ENCODE measurements at places on chromosomes 3 and 15.

DNA sequence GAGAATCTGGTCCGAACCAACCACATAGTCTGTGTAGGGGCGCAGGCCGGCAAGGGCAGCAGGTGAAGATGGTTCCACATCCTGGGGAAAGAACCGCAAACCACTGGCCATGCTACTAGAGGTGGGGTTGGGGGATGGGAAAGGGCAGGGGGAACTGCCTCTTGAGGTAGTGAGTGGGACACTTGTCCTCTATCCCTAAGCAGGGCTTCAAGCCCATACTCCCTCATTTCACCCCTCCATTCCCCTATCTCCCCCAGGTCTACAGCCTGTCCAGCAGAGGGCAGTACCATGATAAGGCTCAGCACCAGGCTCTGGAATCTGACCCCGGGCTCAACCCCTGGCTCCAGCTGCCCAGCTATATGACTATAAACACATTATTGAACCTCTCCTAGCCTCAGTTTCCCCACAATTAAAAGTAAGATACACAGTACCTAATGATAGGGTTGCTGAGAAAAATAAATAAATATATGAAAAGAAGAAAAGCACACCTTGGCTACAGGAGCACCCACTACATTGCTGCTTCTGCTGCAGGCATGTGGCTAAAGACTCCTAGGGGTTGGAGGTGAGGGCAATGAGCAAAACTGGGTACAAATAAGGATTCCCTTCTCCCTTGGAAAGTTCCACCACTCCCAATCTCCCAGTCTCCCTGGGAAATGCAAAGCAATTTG is 6.3 kb downstream of the GORASP1 start:
- no peak for DNase-seq

DNA sequence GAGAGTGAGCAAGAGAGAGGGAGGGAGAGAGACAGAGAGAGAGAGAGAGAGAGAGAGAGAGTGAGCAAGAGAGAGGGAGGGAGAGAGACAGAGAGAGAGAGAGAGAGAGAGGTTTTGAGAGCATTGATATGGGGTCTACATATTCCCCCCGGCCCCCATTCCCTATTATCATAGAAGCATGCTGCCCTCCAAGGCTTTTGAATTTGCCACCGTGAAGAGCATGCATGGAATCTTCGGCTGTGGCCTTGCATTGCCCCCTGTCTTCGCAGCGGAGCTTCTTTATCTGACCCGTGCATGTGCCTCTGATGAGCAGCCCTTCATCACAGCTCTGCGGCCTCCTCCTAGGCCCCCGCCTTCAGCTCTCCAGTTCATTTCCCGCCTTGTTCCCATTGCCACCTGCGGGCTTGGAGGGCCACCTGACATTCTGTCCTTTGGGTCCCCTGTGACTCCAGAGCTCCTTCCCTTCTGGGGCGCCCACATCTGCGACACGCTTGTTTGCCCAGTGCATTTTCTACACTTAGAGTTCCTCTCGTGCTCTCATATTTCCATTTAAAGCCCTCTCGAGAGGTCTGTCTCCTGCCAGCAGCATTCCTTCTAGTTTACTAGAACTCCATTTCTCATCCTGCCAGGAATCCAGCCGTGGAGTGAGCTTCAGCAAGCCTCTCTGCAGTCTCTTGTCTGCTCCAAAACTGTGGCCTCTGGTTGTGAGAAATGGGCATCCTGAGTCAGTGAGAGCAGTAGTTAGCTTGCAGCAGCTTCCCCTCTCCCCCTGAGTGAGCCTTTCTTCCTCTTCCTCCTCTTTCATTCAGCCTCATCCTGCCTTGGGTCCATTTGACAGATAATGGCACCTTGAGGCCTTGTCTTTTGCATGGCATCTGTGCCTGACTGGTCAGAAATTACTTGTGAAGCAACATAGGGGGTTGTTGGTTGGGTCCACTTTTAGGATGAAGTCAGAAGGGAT is 25.3 kb downstream of the LPP start:
- peak; percentile 77 for DNase-seq

GRCh38 chr15:85047271-85047948 is 65.8 kb downstream of the PDE8A start:
- no peak for DNase-seq

DNA sequence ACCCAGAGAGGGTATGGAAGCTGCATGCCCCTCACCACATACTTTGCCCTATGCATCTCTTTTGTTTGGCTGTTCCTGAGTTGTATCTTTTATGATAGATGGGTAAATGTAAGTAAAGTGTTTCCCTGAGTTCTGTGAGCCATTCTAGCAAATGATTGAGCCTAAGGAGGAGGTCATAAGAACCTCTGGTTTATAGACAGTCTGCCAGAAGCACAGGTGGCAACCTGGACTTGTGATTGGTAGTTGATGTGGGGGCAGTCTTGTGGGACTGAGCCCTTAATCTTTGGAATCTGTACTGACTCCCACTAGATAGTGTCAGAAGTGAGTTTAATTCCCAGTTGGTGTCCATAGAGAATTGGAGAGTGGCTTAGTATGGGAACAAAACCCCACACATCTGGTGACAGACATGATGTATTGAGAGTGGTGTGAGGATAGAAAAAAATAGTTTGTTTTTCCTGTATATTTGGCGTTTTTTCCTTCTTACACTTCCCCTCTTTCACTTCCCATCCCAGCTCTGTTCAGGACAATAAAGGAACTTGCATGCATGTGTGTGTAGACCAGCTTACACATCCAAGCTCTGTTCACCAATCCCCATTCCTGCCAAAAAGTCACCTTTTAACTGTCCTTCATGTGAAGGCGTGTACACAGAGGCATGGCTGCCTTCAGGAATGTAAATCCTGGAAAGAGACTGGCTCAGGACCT is 38.1 kb upstream of the SPPL2A start:
- no peak for DNase-seq

DNA sequence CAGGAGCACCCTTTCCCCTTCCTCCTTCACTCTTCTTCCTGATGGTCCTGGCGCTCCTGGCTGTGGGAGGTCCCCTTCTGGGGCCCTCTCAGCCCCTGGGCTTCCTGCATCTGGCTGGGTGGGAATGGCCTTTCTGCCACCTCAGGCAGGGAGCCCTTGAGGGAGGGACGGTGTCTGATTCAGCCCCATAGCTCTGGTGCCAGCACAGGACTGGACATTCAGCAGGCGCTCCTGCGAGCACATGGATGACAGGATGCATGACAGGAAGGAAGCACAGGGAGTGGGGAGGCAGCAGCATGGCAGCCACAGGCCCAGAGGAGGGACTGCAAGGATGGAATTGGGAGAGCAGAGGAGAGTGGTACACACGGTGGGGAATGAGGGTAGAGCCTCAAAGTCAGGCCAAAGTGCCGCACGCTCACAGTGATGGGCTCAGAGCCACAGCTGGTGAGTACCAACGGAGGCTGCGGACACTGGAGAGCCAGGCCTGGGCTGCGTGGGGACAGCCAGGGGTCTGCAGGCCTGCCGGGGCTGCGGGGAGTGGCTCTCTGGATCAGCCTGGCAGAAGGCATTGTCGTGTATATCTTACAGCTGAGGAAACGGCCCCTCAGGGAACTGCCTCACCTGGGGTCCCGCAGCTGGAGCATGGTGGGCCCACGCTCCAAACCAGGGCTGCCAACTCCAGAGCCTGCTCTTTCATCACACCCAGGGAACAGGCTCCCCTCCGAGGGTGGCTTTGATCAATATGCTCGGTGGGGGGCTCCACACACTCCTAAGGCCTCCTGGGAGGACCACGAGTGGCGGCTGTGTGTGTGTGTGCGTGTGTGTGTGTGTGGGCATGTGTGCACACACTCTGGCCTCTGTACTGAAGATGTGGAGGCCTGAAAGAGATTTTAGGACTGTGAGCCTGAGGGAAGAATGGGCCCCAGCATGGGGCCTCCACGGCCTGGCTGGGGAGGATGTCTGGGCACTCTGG is 51.4 kb upstream of the CTSH start:
- no peak for DNase-seq

DNA sequence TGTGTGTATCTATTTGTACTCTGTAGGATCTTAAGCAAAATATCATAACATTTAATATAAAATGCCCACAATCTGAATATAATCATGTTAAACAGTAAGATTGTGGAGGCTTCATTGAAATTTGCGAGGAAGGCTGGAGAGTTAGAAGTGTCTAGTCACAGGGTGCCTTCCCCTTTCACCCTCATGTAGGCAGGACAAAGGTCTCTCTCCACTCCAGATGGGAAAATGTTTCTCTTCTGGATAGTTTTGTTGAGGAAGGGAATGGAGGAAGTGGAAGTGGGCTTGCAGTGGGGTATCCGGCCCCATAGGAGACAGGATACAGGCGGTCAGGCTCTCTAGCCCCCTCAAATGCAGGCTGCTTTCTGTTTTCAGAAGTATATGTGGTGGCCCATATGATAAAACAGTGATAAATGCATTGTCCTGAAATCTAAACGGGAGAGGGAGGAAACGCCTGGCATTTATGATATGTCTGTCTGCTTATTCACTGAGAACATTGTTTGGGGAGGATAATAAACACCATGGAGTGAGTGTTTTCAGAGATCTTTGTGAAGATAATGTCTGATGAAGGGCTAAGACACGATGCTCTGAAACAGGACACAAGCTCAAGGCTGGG is 13.3 kb upstream of the MYZAP start:
- no peak for DNase-seq

- DNase-seq, result no peak
Observed at GRCh38 chr3:93994056-93994455, 14.1 kb downstream of the ARL13B start.

GRCh38 chr15:100094127-100094510 is 247.7 kb downstream of the ADAMTS17 start:
- no peak for DNase-seq

DNA sequence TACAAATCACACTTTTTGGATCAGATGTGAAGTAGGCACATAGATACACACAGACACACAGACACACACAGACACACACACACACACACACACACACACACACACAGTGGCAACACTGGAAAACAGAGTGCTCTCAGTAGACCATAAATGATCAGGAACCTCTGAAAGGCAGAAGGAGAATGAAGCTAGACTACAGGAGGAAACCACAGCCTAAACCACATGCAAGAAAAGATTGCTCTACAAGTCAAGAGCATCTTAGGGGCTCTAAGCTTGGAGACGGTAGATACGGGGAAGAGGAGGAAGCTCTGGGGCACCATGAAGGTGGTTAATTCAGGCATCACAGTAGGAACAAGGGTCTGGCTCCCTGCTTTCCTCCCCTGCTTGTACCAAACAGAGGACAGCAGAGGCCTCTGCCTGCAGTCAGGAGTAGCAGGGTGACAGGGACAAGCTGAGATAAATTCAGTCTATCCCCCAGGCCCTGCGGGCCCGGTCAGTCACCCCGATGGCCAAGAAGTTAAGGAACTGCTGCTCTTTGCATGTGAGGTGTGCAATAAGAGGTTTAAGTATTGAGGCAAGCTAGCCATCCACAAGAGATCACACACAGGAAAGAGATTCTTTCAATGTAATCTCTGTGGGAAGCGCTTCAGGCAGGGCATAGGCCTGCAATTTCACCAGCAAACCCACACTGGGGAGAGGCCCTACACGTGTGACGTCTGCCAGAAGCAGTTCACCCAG is 23.5 kb upstream of the ARPIN start:
- no peak for DNase-seq

- no peak for DNase-seq
Observed at GRCh38 chr3:195767792-195768191, 43.9 kb downstream of the MUC4 start.

GRCh38 chr3:172675441-172676193 is 35.2 kb downstream of the NCEH1 start:
- no peak for DNase-seq

- DNase-seq, result no peak
Observed at GRCh38 chr15:100278596-100279380, 63.0 kb downstream of the ADAMTS17 start.

- DNase-seq, result no peak
Observed at GRCh38 chr3:134641671-134642300, 9.0 kb downstream of the KY start.

DNA sequence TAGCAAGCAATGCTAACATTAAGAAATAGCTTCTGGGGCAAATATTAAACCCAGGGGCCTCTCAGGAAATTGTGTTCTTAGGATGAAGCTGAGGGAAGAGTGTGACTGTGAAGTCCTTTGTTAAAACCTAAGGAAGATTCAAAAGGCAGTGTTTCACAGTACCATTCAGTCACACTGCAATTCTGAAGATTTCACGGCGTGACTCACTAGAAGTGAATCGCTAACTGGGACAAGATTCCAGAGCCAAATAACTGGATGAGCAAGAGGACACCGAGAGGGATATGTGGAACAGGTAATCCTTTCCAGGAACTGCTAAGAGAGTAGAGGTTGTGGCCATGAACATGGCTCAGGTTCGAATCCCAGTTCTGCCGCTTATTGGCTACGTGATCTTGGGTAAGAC is 61.8 kb upstream of the SMAD3 start:
- no peak for DNase-seq

DNA sequence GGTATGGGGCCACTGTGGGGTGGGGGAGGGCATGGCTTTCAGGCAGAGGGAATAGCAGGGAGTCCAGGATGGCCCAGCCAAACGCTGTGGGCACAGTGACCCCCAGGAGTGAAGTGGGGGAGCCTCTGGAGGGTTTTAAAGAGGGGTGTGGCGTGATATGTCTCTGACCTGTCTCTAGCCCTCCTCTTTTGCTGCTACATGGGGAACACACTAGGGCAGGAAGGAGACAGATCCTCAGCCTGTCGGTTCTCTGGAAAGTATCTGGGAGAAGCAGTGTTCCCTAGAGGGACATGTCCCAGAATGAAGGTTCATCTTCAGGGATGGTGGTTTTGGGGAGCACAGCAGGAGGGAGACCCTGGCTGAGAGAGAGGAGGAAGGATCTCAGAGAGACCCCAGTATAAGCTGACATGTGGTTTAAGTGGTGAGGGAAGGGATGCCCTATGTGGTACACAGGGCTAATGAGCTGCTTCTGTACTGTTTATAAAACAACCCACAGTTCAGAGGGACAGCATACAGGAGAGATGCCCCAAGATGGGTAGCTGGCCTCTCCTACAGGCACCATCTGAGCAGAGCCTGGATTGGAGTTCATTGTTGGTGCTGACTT is 37.7 kb downstream of the TRIM71 start:
- no peak for DNase-seq

GRCh38 chr3:41352510-41352909 is 153.2 kb downstream of the CTNNB1 start:
- DNase-seq, result no peak

GRCh38 chr3:54663501-54664011 is 264.3 kb downstream of the LRTM1 start:
- DNase-seq, result no peak

DNA sequence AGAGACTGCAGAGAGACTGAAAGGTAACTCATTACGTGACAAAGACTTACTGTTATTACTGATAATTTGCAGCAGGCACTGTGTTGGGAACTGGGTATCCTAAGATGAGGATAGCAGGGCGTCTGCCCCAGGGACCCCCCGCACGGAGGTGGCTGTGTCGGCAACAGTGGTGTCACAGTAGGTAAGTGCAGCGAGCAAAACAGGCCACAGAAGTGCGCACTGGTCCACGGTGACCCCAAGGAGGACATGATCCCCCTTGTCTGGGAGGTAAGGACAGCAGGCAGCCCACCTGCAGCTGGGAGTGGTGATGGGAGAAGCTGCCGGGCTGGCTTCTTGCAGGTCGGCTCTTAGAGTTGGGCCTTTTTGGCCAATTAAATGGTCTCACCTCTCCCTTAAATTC is 82.9 kb downstream of the FAM43A start:
- DNase-seq, result no peak

GRCh38 chr3:55620351-55621025 is 133.4 kb upstream of the WNT5A start:
- no peak for DNase-seq

GRCh38 chr15:54227569-54227968 is 249.3 kb downstream of the UNC13C start:
- no peak for DNase-seq

GRCh38 chr15:101062471-101063171 is 143.5 kb downstream of the LRRK1 start:
- DNase-seq, result peak; percentile 51

Data from tibial artery (tissue), 4 donors.